ENCODE measurements at places on chromosomes 1 and 21.

DNA sequence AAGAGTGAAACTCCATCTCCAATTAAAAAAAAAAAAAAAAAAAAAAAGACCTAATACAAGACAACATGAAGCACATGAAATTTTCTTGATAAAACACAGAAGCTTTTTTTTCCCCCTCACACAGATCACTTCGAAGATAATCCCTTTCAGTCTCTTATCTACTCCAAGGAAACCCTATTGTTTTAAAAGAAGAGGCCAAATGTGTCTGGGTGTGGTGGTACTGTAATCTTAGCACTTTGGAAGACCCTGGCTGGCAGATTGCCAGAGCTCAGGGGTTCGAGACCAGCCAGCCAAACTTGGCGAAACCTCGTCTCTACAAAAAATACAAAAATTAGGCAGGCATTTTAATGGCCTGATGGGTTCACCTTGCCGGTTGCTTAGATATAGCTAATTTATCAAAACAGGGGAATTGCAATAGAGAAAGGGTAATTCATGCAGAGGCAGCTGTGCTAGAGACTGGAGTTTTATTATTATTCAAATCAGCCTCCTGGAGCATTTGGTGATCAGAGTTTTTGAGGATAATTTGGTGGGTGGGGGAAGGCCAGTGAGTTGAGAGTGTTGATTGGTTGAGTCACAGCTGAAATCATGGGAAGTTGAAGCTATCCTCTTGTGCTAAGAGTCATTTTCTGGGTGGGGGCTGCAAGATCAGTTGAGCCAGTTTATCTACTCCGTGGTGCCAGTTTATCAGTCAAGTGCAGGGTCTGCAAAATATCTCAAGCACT, 62.5 kb downstream of the SLC16A1 start:
- no peak for DNase-seq

DNA sequence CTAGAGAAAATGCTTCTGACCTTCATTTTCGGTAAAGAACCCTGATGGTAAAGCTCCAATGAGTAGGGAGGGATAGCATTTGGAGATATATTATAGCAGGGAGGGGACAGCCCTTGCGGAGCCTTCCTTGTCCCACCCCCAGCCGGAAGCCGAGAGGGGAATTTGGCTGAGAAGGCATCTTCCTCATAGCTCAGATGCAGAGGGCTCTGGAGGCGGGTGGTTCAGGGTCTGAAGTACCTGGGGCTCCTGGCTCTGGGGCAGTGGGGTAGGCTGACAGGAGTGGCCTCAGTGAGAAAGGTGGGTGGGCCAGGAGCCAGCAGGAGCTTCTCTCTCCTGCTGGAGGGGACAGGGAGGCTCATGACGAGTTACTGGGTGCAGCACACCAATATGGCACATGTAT, 88.0 kb upstream of the IFFO2 start:
- DNase-seq = no peak

DNA sequence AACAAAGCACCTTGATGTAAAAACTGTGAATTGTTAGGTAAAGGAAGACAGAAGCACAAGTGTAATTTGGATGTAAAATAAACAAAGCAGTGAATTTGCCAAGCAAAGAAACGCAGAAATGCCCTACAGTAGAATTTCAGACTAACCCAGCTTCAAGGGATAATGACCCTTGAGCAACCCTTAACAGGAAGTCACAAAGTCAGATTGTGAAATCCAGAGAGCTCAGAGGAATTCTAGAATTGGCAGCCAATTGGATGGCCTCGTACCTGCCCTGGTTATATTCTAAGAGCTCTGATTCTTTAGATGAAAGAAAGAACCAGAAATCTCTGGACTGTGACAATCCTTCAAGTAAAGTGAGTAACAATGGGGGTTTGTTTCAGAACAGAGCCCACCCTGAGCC, 152.7 kb upstream of the CHRM3 start:
- no peak for DNase-seq

- no peak for DNase-seq
These were observed 32.0 kb downstream of the AGO3 start for GRCh38 chr1:35962952-35963351.

DNA sequence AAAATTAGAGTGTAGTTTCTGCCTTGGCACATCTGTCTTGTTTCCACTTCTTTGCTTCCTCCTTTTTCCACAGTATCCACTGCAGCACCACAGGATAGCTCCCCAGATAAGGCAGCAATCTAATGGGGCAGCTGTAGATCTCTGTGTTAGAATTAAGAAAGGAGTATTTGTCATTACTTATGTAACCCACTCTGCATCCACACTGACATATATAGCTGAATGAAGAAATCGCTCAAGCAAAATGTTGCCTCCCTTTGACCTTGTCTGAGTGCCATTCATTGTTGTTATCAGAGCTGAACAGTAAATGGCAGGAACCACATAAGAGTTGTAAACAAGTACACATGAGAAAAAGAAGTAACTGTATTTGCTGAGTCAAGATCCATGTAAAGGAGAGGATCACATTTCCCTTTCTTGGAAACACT, 45.9 kb upstream of the DPH5 start:
- no peak for DNase-seq

DNA sequence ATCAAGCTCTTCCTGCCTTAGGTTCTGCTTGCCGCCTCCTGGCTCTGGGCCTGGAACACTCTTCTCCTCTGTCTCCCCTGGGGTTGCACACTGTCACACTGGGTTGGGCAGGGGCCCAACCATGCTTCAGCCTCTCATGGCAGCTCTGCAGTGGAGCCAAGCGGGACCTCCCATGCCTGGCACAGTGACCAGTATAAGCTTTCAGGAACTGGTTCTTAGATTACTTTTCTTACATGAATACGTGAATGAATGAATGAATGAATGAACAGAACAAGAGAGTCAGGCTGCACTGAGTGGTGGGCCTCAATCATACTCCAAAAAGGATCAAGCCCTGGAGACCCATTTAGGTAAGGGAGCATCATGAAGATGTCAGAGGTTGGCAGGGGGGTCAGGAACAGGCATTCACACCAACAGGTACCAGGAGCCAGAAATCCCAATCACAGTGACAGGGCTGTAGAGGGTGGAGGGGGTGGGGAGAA, 30.8 kb upstream of the TMEM125 start:
- DNase-seq = no peak

GRCh38 chr1:23793861-23794731, 3.2 kb downstream of the LYPLA2 start:
- DNase-seq = no peak

- no peak for DNase-seq
These were observed 184.3 kb upstream of the CACYBP start for GRCh38 chr1:174815474-174815908.

DNA sequence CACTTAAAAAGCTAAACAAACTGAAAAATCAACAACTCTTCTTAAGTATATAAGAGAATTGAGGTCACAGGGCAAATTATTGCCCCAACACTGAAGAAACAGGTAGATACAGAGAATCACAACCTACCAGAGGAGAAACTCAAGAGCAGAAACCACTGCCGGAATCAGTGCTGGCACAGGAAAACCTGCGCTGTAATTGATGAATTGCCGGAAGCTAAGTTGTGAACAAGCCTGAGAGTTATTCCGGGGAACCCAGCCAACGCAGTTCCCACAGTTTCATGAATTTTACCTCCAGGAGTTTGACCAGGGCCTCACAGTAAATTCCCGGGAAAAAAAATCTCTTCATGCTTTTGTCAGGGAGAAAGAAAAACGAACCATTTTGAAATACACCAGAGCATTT, 657.1 kb upstream of the BRINP3 start:
- no peak for DNase-seq

DNA sequence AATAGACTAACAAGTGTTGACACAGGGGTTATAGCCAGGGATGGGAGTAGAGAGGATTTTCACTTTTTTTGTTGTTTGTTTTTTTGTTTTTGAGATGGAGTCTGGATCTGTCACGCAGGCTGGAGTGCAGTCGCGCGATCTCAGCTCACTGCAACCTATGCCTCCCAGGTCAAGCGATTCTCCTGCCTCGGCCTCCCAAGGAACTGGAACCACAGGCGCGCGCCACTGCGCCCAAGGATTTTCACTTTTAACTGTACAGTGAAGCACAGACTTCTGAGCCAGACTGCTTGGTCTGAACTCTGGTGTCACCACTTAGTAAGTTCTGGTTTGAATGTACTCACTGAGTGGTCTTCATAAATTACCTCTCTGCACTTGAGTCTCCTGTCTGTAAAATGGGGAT, 40.2 kb upstream of the WASF2 start:
- DNase-seq = no peak

GRCh38 chr1:207750631-207751305, 1.1 kb upstream of the CD46 start:
- no peak for DNase-seq

DNA sequence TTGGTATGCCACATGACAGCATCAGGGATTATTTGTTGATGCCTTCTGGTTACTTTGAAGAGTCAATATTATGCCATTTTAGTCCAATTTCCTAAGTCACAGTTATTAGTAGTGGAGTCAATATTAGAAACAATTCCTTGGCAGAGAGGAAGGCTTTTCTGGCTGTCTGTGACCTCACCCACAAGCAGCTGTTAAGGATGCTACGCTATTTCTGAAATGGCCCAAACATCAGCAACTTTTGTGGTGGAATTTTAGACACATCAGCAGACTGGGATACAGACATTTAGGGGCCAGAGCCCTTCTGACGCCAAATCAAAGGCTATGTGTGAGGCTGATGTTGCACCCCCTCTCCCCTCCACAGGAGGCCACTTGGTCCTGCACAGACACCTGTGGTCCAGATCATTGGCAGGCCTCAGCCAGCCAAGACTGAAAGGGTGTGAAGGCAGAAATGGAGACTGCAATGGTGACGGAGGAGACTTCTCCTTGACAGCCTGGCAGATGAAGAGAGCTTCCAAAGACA, 9.2 kb upstream of the RXRG start:
- DNase-seq = no peak

GRCh38 chr1:20432341-20432740, 53.7 kb downstream of the CAMK2N1 start:
- DNase-seq = no peak

GRCh38 chr21:37939251-37939650, 23.0 kb upstream of the KCNJ6 start:
- DNase-seq = no peak

Data from stimulated activated CD8-positive, alpha-beta memory T cell treated with anti-CD3 and anti-CD28 coated beads, Interleukin-4, amount 100 ng/mL, for 1 hour (primary cell).